ENCODE measurements at places on chromosomes 6 and 20.

GRCh38 chr6:3405182-3405518 lies 51.7 kb downstream of the SLC22A23 start:
- no peak for DNase-seq

- DNase-seq = no peak
Observed at GRCh38 chr6:11273406-11274065, 41.1 kb upstream of the NEDD9 start.

- no peak for DNase-seq
Observed at GRCh38 chr6:49980898-49981297, 11.5 kb upstream of the DEFB113 start.

DNA sequence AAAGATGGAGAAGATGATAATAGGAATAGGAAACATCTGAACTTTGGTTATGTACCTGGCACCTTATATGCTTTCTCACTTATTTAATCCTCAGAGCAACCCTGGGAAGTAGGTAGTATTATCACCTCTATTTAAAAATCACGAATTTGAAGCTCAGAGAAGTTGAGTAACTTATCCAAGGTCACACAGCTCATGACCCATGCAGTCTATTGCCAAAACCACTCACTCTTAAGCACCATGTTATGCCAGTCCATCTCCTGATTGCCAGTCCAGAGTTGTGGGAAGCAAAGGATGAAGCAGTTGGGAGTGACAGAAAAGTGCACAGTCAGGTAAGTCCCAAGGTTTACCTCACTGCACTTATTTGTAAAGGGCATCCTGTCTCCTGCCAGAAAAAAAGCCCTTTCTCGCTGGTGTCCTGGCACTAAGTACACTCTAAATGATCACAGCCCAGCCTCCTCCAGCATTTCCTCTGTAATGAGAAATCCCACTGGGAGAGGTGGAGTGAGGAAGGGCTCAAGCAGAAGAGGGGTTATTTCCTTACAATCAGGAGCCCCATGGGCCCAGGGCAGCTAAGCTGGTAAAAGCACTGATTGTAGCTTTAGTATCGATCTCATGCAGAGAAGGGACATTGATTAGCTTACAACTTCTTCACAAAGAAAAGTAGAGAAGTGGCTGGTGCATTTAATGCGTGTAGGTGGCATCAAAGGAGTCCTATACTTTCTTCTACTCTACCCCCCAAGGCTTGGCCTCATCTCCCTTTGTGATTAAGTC lies 21.3 kb upstream of the SCGN start:
- DNase-seq = no peak

- DNase-seq = no peak
Observed at GRCh38 chr20:45156713-45157112, 18.0 kb upstream of the PI3 start.

DNA sequence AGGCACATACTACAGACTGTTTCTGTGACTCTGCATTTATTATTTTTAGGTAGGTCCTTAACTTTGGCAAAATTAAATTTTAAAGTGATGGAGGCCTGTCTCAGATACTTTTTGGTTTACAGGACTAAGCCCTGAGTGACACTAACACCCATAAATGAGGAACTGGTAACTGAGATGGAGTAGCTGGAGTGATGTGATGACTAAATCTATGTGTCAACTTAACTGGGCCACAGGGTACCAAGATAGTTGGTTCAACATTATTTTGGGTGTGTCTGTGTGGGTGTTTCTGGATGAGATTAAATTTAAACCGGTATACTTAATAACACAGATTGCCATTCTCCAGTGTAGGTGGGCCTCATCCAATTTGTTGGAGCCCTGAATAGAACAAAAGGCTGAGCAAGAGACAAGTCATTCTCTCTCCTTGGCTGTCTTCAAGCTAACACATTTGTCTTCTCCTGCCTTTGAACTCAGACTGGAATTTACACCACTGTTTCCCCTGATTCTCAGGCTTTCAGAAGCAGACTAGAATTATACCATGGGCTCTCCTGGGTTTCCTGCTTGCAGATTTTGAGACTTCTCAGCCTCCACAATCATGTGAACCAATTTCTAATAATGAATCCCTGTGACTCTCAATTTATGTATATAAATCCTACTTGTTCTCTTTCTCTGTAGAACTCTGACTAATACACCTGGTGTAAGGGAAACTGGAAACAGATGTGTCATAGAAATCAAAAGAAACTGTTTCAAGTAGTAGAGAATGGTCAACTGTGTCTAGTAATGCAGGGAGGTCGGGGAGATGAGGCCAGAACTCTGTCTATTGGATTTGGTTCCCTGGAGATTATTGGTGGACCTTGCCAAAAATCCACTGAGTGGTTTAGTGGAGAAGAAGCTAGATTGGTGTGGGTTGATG lies 579.2 kb downstream of the EPM2A start:
- DNase-seq = no peak

GRCh38 chr6:96795481-96795880 lies 41.8 kb downstream of the GPR63 start:
- DNase-seq = no peak

DNA sequence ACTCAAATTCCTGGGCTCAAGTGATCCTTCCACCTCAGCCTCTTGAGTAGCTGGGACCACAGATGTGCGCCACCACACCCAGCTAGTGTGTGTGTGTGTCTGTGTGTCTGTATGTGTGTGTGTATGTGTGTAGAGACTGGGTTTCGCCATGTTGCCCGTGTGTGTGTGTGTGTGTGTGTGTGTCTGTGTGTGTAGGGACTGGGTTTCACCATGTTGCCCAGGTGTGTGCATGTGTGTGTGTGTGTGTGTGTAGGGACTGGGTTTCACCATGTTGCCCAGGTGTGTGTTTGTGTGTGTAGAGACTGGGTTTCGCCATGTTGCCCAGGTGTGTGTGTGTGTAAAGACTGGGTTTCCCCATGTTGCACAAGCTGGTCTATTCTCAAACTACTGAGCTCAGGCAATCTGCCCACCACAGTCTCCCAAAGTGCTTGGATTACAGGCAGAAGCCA lies 28.3 kb downstream of the CDK5RAP1 start:
- DNase-seq = no peak

GRCh38 chr6:108406943-108407342 lies 112.1 kb downstream of the AFG1L start:
- DNase-seq = no peak

DNA sequence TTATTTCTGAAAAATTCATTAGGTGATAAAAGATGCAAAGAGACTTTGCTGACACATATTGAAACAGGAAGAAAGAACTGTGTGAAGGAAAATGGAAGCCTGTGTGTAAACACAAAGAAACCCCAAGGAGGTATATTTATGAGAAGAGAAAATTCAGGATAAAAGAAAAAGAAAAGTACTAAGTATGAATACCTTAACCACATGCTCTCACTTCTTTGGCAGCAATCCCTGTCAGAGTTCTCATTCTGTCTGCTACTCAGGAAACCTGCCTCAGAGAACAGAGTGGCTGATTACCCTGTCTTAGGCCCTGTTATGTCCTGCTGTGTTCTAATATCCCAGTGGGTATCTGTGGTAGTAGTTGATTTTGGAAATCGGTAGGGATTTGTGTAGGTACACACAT lies 457.9 kb downstream of the TBC1D32 start:
- no peak for DNase-seq

GRCh38 chr20:33313686-33314314 lies 30.8 kb downstream of the BPIFB1 start:
- DNase-seq = no peak

DNA sequence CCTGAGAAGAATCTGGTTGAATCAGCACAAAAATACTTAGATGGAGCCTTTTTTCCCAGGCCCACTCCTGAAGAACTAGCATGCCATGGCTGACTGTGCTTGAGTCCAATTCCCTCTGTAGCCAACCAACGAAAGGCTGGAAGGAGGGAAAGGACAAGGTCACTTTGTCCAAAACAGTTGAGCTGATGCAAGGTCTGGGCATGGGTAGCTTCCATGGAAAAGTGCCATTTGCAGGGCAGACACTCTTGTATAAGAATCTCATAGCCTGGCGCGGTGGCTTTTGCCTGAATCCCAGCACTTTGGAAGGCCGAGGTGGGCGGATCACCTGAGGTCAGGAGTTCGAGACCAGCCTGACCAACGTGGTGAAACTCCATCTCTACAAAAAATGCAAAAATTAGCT lies 125.0 kb upstream of the LGSN start:
- DNase-seq = no peak

DNA sequence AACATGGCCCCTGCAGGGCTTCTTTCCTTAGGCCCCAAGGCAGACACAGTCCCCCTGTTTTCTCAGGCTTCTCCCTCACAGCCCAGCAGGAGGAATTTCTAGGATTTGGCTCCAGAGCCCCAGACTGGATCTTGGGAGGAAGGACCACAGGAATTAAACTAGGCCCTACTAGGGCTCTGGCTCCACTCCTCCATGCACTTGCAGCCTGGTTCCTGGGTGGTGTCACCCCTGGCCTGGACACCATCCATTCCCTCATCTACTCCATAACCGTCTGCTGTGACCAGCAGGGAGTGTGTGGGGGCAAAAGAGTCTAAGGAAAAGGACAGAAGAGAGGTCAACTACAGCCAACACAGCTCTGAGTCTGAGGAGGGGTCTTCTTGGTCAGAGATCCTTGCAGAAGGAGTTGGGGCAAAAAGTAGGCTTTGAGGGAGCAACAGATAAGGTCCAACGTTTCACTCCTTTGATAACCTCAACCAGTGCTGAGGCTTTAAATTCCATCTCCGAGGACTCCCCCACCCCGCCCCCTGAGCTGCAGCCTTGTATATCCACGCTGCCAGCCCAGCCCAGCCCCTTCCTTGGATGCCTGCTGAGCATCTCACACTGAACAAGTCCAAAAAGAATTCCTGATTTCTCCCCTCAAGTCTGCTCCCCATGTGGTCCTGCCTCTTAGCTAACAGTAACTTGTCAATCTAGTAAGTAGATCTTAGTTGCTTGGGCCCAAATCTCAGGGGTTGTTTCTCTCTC lies 27.9 kb upstream of the SPDEF start:
- DNase-seq = no peak

GRCh38 chr20:13671916-13672378 lies 33.2 kb upstream of the TASP1 start:
- DNase-seq = no peak

- DNase-seq = no peak
Observed at GRCh38 chr6:24032896-24033688, 92.9 kb upstream of the NRSN1 start.
